Hair follicle dermal papilla cell (primary cell): ENCODE measurements at places on chromosomes 1 and 21. TPM values are rescaled to one million over a fixed set of nuclear protein-coding genes. Genes with fewer than 3 reads are reported as not detected.

FAM151A gene
- total RNA-seq: not detected in 2 replicates

THEMIS2 gene
- 9.2 and 9.7 TPM in 2 replicates for total RNA-seq

NEGR1 gene
- 22.2 and 31.6 TPM in 2 replicates for total RNA-seq

LCE1E gene
- total RNA-seq: not detected in 2 replicates

IFNLR1 gene
- total RNA-seq: 0.32 and 0.36 TPM in 2 replicates

PTPN7 gene
- total RNA-seq: not detected in 2 replicates

PTGS2 gene
- total RNA-seq: 9.1 and 17.4 TPM in 2 replicates
